ENCODE measurements at places on chromosomes 5 and 9. TPM values are rescaled to one million over a fixed set of nuclear protein-coding genes. Genes with fewer than 3 reads are reported as not detected.

ZDHHC11 gene
- 0.35 TPM for polyA plus RNA-seq

QSOX2 gene
- polyA plus RNA-seq: 16.4 TPM

DMGDH gene
- polyA plus RNA-seq: 0.11 TPM

SELENOP gene
- 0.35 TPM for polyA plus RNA-seq

IL7R gene
- 1.0 TPM for polyA plus RNA-seq

PRSS3 gene
- polyA plus RNA-seq: 3.7 TPM

DNLZ gene
- polyA plus RNA-seq: 23.0 TPM

RACK1 gene
- 5,629 TPM for polyA plus RNA-seq

IL12B gene
- not detected for polyA plus RNA-seq

LHFPL2 gene
- 9.3 TPM for polyA plus RNA-seq

CATSPER3 gene
- polyA plus RNA-seq: 0.35 TPM

SEMA6A gene
- 0.43 TPM for polyA plus RNA-seq

RASGEF1C gene
- polyA plus RNA-seq: not detected

ADRB2 gene
- polyA plus RNA-seq: 0.96 TPM

CSF1R gene
- not detected for polyA plus RNA-seq

GADD45G gene
- 0.46 TPM for polyA plus RNA-seq

FIBCD1 gene
- polyA plus RNA-seq: 0.29 TPM

DNM1 gene
- 0.59 TPM for polyA plus RNA-seq

GMCL2 gene
- not detected for polyA plus RNA-seq

WDR36 gene
- polyA plus RNA-seq: 7.4 TPM

CER1 gene
- not detected for polyA plus RNA-seq

CDO1 gene
- 1.1 TPM for polyA plus RNA-seq

LCN9 gene
- not detected for polyA plus RNA-seq

LECT2 gene
- not detected for polyA plus RNA-seq

MED22 gene
- polyA plus RNA-seq: 25.7 TPM

PNPLA7 gene
- 1.2 TPM for polyA plus RNA-seq

PCDHGA3 gene
- polyA plus RNA-seq: 1.2 TPM

CTXN3 gene
- polyA plus RNA-seq: not detected

RASEF gene
- not detected for polyA plus RNA-seq

EIF4E1B gene
- polyA plus RNA-seq: not detected

SLC22A4 gene
- polyA plus RNA-seq: 6.3 TPM

ANKRD20A1 gene
- polyA plus RNA-seq: 0.47 TPM

AK1 gene
- 148 TPM for polyA plus RNA-seq

SPATA31A3 gene
- polyA plus RNA-seq: not detected

NRG2 gene
- polyA plus RNA-seq: 0.30 TPM

COL5A1 gene
- polyA plus RNA-seq: 102 TPM

MLANA gene
- not detected for polyA plus RNA-seq

PDLIM4 gene
- polyA plus RNA-seq: 193 TPM

STING1 gene
- polyA plus RNA-seq: 185 TPM

UBE2QL1 gene
- polyA plus RNA-seq: 0.05 TPM

BTNL8 gene
- not detected for polyA plus RNA-seq

SPATA31C1 gene
- not detected for polyA plus RNA-seq

DOCK2 gene
- 0.62 TPM for polyA plus RNA-seq

C1QTNF2 gene
- polyA plus RNA-seq: 0.46 TPM

Data from endothelial cell of umbilical vein (primary cell).